ENCODE measurements at places on chromosomes 16 and 17. TPM values are rescaled to one million over a fixed set of nuclear protein-coding genes. Genes with fewer than 3 reads are reported as not detected.
A peak's percentile ranks its signal among the peaks of the same experiment; 100 is the strongest.

The RRAD gene
- total RNA-seq = 0.76 TPM

The GCGR gene
- total RNA-seq = not detected

DNA sequence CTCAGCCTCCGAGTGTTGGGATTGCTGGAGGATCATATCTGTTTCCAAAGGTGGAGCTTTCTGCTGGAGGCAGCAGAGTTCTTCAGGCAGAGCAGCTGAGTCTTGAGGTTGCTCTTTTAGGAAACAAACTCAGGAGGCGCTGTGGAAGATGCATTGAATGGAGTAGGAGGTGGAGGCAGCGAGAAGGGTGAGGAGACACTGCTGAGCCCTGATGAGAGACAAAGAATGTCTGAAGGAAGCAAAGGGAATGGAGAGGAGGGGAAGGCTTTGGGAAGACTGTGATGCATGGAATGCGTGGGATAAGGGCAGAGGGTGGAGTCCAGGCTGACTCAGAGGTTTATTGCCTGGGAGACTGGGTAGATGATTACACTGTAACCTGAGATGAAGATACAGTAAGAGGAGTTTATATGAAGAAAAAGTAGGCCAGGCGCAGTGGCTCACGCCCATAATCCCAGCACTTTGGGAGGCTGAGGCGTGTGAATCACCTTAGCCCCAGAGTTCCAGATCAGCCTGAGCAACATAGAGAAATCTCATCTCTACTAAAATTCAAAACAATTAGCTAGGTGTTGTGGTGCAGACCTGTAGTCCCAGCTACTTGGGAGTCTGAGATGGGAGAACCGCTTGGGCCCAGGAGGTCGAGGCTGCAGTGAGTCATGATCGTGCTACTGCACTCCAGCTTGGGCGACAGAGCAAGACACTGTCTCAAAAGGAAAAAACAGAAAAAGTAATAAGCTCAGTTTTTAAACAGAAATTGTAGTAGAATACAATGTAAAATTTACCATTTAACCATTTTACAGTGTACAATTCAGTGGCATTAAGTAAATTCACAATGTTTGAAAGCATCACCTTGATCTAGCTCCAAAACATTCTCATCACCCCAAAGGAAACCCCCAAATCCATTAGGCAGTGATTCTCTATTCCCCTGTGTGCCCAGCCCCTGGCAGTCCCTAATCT is 17.8 kb upstream of the TMEM219 start:
- H3K4me3 ChIP-seq = peak overlapping the region; percentile 68
- peak; percentile 99 for DNase-seq
- no peaks in the 10 kb centered on the region for H3K36me3 ChIP-seq
- H3K4me1 ChIP-seq = peaks cover 24% of the 10 kb centered on the region
- peak overlapping the region; percentile 95 for H3K27ac ChIP-seq

GRCh38 chr17:43314611-43315011 is 80.8 kb upstream of the RNU2-1 start:
- no peaks in the 10 kb centered on the region for H3K27me3 ChIP-seq
- H3K4me1 ChIP-seq = peaks cover 20% of the 10 kb centered on the region
- no peak overlapping the region for H3K4me3 ChIP-seq
- no peak for DNase-seq
- no peaks in the 10 kb centered on the region for H3K36me3 ChIP-seq

DNA sequence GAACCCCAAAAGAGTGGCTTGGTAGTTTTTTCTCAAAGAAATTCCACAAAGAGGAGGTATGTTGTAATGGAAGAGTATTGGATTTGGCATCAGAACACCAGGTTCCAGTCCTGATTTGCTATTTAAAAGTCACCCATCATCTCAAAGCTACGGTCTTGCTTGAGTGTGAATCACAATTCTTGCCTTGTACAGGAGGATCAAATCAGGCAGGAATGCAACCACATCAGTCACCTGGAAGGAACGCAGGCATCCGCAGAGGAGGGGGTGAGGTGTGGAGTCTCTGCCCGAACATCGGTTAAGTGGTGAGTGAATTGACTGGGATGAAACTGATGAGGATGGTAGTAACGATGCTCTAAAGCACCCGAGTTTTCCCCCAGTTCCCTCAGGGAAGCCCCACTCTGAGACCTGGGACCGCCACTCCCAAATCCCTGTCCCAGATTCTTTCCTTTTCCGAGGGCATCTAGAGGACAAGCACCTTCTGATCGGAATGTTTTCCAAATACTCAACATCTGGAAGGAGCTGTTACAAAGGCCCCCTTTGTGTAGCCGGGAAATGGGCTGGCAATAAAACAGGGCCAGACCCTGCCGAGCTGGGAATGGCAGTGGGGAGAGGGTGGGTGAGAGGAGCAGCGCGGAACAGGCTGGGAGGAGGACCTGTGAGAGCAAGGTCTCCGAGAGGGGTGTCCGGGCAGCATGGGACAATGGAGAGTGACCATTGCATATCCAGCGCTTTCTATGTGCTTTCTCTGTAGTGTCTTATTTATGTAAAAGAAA is 469.6 kb downstream of the SLC39A11 start:
- no peak for DNase-seq
- H3K4me3 ChIP-seq = no peak overlapping the region
- no peak overlapping the region for H3K27ac ChIP-seq
- H3K4me1 ChIP-seq = peaks cover 6% of the 10 kb centered on the region
- H3K36me3 ChIP-seq = 0 out of 2 replicates have a peak, but pooled peaks cover 5% of the 10 kb centered on the region

- DNase-seq = no peak
- H3K27ac ChIP-seq = no peak overlapping the region
- H3K4me1 ChIP-seq = no peaks in the 10 kb centered on the region
- H3K27me3 ChIP-seq = peaks cover 21% of the 10 kb centered on the region
- H3K4me3 ChIP-seq = no peak overlapping the region
- H3K36me3 ChIP-seq = no peaks in the 10 kb centered on the region
Measured at GRCh38 chr16:50444526-50444925, 75.7 kb upstream of the BRD7 start.

GRCh38 chr17:73211745-73212144 is 18.9 kb downstream of the COG1 start:
- peaks cover 42% of the 10 kb centered on the region for H3K36me3 ChIP-seq
- H3K4me3 ChIP-seq = no peak overlapping the region
- DNase-seq = no peak
- no peak overlapping the region for H3K27ac ChIP-seq
- H3K27me3 ChIP-seq = peaks cover 2% of the 10 kb centered on the region

GRCh38 chr16:17578981-17579874 is 108.5 kb upstream of the XYLT1 start:
- H3K4me1 ChIP-seq = peaks cover 16% of the 10 kb centered on the region
- peak; percentile 85 for DNase-seq
- H3K27ac ChIP-seq = peak overlapping the region; percentile 70
- H3K4me3 ChIP-seq = peak overlapping the region; percentile 55

The CFAP119 gene
- 5.3 TPM for total RNA-seq

DNA sequence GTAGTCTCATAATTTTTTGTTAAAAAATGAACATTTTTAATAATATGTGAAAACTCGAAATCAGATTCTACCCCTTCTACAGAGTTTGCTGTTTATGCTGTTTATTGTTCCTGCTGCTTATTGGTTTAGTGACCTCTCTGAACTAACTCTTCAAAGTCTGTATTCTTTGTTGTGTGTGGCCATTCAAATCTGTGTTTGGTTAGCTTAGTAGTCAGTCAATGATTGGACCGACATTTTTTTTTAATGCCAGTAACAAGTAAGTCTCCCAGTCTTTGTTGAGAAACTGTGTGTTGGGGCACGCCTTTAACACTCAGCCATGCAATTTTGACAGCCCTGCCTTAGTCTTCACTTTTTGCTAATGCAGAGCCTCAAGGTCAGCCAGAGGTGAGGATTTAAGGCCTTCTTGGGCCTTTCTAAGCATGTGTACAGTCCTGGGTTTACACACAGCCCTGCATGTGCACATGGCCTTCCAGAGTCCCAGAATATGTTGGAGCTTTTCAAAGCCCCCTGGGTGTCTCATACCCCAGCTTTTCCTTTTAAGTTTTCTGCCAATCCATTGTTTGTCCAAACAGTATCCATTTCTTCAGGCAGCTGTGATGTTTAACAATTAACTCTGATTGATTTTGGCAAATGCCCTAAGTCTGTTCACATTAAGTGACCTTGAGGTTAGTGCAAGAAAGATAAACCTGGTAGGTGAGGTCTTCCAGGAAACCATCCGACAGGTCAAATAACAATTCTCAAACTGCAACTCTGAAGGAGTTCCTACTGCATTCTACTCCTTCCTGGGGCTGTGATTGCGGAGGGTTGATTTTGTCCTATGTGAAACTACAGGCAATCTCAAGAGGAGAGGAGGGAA is 389.3 kb downstream of the PMP22 start:
- no peak for DNase-seq
- no peak overlapping the region for H3K4me3 ChIP-seq
- no peaks in the 10 kb centered on the region for H3K36me3 ChIP-seq
- H3K4me1 ChIP-seq = peaks cover 9% of the 10 kb centered on the region
- peaks cover 4% of the 10 kb centered on the region for H3K27me3 ChIP-seq
- no peak overlapping the region for H3K27ac ChIP-seq

- H3K27ac ChIP-seq = peak overlapping the region; percentile 45
- DNase-seq = no peak
- peaks cover 25% of the 10 kb centered on the region for H3K4me1 ChIP-seq
- no peaks in the 10 kb centered on the region for H3K27me3 ChIP-seq
- peak overlapping the region; percentile 33 for H3K4me3 ChIP-seq
- peaks cover 12% of the 10 kb centered on the region for H3K36me3 ChIP-seq
Measured at GRCh38 chr16:47643323-47644000, 182.3 kb downstream of the PHKB start.

DNA sequence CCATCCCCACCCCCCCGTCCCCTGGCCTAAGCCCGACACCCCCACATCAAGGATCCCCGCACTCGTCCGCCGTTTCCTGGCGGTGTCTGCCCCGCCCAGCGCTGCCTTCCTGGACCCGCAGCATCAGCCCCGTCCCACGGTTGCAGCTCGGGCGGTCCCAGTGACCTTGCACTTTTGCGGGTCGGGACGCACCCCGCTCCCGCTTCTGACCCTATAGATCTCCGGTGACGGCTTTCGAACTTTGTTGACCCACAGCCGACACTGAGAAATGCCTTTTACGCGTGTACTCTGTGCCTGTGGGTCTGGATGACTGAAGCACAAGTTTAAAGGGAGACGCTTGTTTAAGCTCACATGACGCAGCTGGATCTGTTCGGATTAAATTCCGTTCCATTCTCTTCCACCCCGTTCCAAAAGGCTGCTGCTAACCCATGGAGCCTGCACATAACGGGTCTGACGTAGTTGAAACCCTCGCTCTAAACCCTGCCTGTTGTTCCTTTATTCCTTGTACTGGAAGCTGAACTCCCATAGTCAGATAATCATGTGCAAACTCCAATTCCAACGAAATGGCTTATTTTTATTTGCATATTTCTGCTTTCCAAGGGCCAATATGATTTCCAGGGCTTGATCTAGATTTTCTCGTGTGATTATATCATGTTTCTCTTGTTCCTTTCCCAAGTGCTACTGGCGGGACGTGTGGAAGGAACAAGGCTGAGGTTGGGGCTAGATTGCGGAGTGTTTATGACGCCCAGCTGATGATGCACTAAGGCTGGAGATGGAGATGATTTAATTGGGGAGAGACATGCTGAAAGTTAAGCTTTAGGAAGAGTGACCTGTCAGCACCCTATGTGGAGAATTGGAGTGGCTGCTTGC is 834 bp downstream of the FLYWCH1 start:
- H3K27ac ChIP-seq = peak overlapping the region; percentile 93
- H3K27me3 ChIP-seq = no peaks in the 10 kb centered on the region
- DNase-seq = peak; percentile 57
- H3K4me3 ChIP-seq = peak overlapping the region; percentile 86
- H3K4me1 ChIP-seq = peaks cover 41% of the 10 kb centered on the region

The SYCE1L gene
- total RNA-seq = not detected

- no peak for DNase-seq
- peaks cover 4% of the 10 kb centered on the region for H3K27me3 ChIP-seq
- H3K4me1 ChIP-seq = peaks cover 42% of the 10 kb centered on the region
- peak overlapping the region; percentile 54 for H3K27ac ChIP-seq
Measured at GRCh38 chr17:57861790-57862693, 12.2 kb upstream of the MRPS23 start.

DNA sequence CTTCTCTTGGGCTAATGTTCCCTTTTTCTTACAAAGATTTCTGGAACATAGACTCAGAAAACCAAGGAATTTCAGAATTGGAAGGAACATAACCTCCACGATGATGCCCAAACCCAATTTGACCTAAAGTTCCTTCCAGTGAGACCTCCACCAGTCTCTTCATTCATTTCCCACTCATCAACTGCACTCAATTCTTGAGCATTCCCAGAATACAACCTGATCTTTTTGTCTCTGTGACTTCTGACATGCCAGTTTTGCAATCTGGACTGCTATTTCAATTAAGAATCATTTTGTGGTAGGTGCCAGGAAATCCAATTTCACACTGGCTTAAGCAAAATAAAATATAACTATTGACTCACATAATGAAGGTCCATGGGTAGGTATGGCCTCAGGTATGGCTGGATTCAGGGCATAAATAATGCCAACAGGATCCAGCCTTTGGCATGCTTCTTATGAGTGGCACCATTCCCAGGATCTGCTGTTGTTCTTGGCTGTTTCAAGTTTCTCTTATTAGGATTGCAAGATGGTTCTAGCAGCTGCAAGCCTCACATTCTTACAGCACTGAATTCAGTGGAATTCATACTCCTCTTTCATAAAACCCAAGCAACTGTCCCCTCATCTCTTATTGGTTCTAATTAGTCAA is 184.3 kb downstream of the HS3ST4 start:
- DNase-seq = no peak
- no peaks in the 10 kb centered on the region for H3K36me3 ChIP-seq
- H3K4me3 ChIP-seq = no peak overlapping the region
- no peaks in the 10 kb centered on the region for H3K4me1 ChIP-seq
- H3K27ac ChIP-seq = no peak overlapping the region
- no peaks in the 10 kb centered on the region for H3K27me3 ChIP-seq

The SBK1 gene
- total RNA-seq = not detected

DNA sequence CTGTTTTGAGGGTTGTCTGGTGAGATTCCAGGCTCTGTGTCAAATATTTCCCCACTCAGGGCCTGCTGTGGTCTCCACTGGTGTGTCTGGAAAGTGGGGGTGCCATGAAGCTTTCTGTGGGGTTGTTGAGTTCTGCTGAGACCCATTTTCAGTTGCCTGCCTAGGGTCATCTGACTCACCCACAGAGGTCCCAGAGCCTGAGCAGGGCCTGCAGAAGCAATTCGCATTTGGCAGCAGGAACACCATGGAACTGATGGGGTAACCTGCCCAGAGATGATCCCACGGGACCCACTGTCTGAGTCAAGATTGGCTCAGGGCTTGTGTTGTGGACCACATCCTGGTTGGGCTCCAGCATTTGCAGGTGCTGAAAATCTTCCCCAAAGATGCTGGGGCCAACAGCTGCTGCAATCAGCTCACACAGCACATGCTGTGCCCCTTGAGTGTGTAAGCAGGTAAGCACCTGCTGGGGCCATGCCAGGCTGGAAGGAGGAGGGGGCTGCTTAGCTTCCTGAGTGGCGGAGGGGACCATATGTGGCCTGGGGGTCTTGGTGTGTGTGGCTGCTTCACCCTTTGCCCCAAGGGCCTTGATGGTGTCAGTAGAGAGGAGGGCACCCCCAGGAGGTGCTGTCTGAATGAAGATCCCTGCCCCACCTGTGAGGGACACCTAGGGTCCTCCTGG is 1726.1 kb downstream of the TP53TG3F start:
- no peaks in the 10 kb centered on the region for H3K36me3 ChIP-seq
- peaks cover 2% of the 10 kb centered on the region for H3K27me3 ChIP-seq
- no peaks in the 10 kb centered on the region for H3K4me1 ChIP-seq
- H3K27ac ChIP-seq = no peak overlapping the region
- no peak overlapping the region for H3K4me3 ChIP-seq
- DNase-seq = no peak

All from HFFc6 (cell line).